ENCODE measurements at places on chromosomes 7 and 10. TPM values are rescaled to one million over a fixed set of nuclear protein-coding genes. Genes with fewer than 3 reads are reported as not detected.

The CNNM2 gene
- 6.1 TPM for total RNA-seq

The ACTL6B gene
- total RNA-seq, result not detected

The GNGT1 gene
- total RNA-seq, result not detected

The CCL24 gene
- total RNA-seq, result not detected

The C10orf143 gene
- total RNA-seq, result 3.9 TPM

The GTF2IRD1 gene
- 0.73 TPM for total RNA-seq
